Activated naive CD4-positive, alpha-beta T cell treated with anti-CD3 and anti-CD28 coated beads for 36 hours (primary cell): ENCODE measurements at places on chromosomes 4 and X. TPM values are rescaled to one million over a fixed set of nuclear protein-coding genes. Genes with fewer than 3 reads are reported as not detected.

DNA sequence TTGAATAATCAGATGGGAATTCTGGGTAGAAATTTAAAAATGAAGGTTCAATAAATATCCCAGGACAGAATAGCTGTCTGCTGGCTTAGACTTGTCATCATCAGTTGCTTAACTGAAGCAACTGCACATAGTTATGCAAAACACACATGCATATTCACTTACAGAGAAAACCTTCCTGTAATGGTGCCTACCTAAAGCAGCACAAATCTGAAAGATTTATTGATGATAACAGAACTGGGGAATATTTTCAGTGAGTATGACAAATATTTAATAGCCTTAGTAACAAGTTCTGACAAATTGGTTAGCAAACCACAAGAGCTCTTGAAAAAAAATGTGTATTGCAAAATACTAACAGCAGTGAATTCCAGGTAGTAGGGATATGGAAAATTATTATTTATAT is 606.8 kb upstream of the BOD1L1 start:
- no peak for DNase-seq

GRCh38 chrX:38004046-38004445 is 2.3 kb upstream of the SYTL5 start:
- no peak for DNase-seq

GRCh38 chr4:35963383-35963782 is 280.9 kb downstream of the ARAP2 start:
- DNase-seq = no peak

DNA sequence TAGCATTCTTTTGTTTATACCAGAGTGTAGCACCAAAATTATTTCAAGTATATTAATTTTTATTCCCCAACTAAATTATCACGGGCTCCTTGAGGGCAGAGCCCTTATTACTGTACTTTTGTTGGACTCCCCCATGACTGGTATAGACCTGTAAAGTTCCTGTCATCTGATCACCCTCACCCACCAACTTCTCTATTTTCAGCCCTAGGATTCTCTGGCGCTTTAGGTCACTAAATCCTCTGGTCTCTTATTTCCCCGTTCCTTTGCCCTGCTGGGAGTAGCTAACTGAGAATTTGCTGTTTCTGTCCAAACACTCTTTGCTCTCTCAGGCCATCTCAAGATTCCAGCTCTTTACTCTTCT is 3.2 kb upstream of the XKRX start:
- DNase-seq = no peak

DNA sequence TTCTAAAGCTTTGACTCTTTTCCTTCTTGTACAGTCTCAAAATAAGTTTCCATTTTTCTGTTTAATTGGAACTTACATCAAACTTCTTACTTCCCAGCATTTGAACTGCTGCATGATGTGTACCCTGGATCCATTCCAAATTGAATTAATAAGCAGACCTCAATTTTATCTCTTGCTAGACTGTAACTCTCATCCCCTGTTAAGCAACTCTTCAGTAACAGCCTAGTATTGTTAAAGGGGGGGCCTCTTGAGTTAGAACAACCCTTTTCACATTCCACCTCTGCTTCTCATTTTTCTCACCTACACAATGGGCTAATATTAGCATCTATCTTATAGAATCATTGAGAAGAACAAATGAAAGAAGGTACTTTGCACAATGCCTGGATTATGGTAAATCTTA is 169.4 kb downstream of the IL1RAPL1 start:
- DNase-seq = no peak

DNA sequence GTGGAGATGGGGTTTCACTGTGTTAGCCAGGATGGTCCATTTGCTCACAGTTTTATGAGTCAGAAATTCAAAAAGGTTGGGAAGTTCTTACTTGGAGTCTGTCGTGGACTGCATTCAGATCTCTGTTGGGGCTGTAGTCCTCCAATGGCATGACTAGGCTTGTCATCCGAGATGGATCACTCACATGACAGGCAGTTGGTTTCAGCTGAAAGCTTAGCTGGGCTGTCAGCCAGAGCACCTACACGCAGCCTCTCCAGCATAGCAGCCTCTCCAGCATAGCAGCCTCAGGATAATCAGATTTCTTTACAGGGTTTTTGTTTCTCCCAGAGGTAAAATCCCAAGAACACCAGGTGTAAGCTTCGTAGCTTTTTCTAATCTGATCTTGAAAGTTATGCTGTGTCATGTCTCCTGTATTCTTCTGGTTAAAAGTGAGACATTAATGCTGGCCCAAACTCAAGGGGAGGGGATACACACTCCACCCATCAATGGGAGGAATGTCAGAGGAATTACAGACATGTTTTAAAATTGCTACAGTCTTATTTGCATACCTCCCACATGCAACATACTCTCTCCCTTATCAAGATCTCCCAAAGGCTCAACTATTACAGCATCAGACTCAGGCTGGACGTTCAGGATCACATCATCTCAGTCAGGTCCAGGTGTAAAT is 31.6 kb upstream of the SOD3 start:
- DNase-seq = no peak

DNA sequence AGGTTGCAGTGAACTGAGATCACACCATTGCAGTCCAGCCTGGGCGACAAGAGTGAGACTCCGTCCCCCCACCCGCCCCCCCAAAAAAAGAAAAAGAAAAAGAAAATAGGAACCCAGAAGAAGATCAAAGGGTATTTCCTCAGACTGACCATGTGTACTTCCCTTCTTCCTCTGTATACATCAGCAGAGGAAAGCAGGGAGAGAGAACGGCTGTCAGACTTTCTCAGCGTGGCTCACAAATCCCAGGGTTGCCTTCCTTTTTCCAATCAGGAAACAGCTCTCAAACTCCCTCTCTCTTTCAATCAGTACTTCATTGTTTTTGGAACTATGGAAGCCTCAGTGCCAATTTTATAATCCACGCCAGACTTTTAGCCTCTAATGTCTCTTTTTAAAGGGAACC is 59.1 kb downstream of the CHRNA9 start:
- no peak for DNase-seq

DNA sequence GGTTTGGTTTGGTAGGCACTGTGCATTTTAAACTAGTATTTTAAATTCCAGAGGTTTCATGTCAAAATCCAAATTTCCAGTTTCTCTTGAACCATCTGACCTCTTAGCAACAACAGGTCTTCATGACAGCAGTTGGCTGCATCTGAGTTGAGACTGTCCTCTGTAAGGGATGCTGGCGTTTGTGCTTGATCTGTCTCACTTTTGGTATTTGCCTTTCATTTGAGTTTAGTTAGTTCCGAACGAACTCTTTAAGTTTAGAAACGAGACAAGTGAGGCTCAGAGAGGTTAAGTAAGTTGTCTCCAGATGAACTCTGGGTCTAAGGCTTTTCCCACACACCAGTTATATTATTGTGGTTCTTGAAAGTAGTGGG is 29.1 kb downstream of the SPARCL1 start:
- DNase-seq = no peak

DNA sequence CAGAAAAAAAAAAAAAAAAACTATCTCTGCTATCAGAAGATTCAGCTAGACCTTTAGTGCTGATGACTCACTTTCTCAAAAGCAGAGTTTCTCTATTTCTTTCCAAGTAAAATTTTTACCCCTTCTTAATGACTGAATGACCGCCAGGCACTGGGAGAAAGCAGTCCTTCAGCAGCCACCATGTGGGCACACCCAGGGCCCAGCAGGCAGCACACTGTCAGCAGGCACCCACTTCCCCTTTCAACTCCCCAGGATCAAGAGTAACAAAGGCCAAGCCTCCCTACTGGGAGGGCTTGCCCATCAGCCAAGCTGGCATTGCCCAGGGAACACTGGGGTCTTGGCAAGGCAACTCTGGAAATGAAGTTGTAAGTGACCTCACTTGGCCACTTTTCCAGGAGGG is 201.9 kb upstream of the MAMLD1 start:
- no peak for DNase-seq

DNA sequence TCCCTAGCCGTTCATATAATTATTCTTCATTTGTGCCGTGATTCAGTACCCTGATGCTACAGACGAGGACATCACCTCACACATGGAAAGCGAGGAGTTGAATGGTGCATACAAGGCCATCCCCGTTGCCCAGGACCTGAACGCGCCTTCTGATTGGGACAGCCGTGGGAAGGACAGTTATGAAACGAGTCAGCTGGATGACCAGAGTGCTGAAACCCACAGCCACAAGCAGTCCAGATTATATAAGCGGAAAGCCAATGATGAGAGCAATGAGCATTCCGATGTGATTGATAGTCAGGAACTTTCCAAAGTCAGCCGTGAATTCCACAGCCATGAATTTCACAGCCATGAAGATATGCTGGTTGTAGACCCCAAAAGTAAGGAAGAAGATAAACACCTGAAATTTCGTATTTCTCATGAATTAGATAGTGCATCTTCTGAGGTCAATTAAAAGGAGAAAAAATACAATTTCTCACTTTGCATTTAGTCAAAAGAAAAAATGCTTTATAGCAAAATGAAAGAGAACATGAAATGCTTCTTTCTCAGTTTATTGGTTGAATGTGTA is 7.0 kb downstream of the SPP1 start:
- no peak for DNase-seq

DNA sequence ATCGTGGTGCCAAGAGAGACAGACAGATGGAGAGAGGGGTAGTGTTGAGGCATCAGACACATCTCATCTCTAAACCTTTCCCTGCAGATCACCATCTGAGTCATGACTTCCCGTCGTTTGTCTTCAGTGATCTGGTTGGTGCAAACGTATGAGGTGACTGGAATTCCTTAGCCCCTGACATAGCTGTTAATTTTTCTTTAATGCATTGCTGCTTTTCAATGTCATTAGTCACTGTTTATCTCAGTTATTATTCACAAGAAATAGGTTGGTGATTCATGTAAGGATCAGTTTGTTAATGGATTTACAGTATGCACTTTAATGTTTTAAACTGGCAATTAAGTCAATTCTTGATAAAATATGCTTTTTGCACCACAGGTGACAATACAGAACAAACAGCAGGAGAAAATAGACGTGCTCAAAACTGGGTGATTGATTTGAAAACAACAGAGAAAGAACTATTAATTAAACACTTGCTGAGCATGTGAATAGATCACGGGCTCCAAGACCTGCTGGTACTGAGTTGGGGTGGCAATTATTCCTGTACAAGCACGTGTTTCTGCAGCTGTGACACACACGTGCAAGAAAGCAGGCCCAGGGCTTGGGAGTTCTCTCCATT is 1.3 kb upstream of the TMEM154 start:
- DNase-seq = peak; percentile 54

DNA sequence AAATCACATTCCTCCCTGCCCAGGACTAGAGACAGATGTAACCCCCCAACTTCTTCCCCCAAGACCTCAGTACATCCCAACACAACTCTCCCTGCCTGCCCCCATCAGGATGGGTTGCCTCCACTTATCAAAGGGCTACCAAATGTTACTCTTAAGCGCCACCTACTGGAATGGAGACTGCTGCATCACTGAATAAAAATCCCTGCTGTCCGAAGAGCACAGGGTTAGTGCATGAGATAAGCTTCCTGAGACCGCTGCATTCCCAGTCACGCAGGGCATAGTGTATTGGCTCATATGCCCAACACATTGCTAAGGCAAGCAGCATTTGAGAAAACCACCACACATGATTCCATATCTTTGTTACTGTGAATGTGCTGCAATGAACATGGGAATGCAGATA is 544.5 kb downstream of the PPP4R3C start:
- DNase-seq = no peak

GRCh38 chrX:97309487-97310116 is 425.9 kb downstream of the RPA4 start:
- no peak for DNase-seq

- DNase-seq = no peak
These were observed 49.9 kb upstream of the SRD5A3 start for GRCh38 chr4:55296096-55296495.

DNA sequence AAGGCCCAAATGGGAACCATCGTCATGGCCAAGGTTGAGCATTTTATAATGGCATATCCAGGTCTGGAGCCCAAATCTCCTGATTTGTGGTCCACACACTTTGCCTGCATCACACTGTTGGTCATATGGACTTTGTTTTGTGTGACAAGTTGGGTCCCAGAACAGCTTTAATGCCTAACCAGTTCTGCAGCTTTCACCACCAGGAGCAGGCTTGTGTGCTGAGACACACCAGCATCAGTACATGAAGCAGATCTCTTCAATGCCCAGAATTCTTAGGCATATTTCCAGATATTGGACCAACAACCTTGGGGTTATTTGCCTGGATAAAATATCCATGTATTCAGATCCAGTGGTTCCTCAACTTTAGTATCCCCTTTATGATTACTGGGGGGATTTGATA is 371.3 kb downstream of the FBXW7 start:
- no peak for DNase-seq

GRCh38 chr4:176013476-176014247 is 52.0 kb upstream of the WDR17 start:
- no peak for DNase-seq

DNA sequence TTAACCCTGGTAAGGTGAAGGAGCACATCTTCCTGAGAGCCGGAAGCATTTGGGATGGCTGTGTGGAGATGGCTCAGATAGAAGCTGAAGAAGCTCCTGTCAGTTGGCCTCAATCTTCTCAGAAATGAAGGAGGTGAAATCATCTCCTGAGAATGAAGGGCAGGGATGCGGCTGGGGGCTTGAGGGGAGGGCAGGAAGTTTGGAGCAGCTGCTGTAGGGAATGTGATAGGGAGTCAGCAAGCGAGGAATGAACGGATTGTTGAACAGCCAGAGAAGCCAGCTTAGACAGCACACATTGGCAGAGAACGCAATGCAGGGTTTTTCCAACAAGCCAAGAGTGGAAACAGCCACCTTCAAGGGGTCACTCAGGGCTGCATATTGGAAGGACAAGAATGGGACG is 10.0 kb downstream of the KCNE5 start:
- DNase-seq = no peak

DNA sequence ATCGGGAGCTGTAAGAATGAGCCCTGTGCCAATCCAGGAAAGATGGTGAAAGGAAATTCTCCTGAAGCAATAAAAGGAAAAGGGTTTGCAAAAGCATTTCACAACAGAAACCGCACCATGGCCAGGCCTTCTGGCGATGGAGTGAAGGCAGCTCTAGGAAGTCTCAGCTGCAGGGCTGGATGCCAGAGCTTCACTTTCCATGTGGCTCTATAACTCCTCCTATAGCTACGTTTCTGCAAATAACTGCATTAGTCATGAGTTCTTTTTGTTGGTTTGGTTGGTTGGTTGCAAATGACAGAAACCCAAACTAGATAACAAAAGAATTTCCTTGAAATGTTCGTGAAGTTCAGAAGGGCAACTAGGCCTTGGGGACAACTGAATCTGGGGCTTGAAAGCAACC is 84.6 kb downstream of the RELL1 start:
- DNase-seq = no peak

GRCh38 chrX:109533005-109533404 is 3.6 kb upstream of the NXT2 start:
- no peak for DNase-seq

- no peak for DNase-seq
These were observed 1.8 kb downstream of the SPIN4 start for GRCh38 chrX:63349307-63349706.

FATE1 gene
- not detected for total RNA-seq

NSUN7 gene
- total RNA-seq = 0.27 TPM

GLRB gene
- total RNA-seq = not detected

FGF13 gene
- not detected for total RNA-seq

CTAG1A gene
- total RNA-seq = not detected
